Astrocyte (in vitro differentiated cells and primary cell): ENCODE measurements at places on chromosomes 7 and 10.

- DNase-seq: no peak
Observed at GRCh38 chr7:97090761-97091353, 26.6 kb upstream of the SDHAF3 start.

GRCh38 chr10:23676296-23676695 lies 237.4 kb downstream of the OTUD1 start:
- DNase-seq: no peak

GRCh38 chr10:99731306-99732032 lies 458 bp downstream of the COX15 start:
- no peak for DNase-seq

DNA sequence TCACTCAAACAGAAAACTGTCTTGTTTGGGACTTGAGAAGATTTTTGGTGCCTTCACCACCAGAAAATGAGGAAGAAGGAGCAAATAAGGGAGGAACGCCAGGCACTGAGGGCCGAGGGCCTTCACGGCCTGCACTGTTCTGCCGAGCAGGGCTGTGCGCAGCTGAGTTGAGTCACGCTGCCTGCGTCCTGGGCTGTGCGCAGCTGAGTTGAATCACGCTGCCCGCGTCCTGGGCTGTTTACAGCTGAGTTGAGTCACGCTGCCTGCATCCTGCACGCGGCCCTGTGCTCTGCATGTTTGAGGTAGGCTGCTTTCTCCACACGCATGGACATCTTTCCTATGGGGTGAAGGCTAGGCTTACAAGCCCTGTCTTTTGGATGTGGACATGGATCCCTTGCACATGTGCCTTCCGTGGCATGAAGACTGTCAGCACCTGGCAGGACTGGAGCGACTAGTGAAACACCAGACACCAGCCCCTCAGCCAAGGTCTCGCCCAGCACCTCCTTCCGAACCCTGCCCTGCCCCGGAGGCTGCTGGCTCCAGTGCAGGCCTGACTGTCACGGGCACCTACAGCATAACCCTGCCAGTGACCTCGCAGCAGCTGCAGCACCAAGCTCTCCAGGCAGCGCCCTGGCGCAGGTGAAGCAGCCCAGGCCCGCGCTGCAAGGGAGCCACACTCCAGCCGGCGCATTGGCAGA lies 96.7 kb downstream of the HTR5A start:
- DNase-seq: peak; percentile 90

GRCh38 chr7:92669616-92670165 lies 79.5 kb upstream of the FAM133B start:
- DNase-seq: peak; percentile 20

DNA sequence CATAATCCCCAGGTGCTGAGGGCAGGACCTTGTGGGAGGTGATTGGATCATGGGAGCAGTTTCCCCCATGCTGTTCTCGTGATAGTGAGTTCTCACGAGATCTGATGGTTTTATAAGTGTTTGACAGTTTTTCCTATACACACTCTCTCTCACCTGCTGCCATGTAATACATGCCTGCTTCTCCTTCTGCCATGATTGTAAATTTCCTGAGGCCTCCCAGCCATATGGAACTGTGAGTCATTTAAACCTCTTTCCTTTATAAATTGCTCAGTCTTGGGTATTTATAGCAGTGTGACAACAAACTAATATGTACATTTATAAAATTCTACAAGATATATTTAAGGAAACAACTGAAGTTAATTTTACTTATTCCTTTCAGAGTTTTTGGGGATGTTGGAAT lies 170.8 kb upstream of the BET1 start:
- no peak for DNase-seq

DNA sequence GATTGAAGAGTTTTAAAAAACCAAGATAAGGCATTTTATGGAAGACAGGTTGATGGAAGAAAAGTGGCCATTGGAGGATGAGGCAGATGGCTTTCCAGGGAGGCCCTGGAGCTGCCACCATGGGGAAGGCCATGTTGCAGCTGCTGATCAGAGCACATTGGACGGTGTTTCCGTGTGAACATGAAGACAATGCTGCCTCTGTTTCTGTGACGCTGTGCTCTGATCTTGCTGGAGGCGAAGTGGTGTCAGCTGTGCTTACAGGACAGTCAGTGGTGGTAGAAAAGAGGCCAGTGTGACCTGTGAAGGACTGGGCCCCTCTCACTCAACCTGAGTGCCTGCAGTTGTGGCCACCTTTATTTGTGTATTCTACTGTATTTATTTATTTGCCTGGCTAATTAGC lies 132.9 kb downstream of the FAM204A start:
- no peak for DNase-seq

GRCh38 chr7:136698977-136699376 lies 169.5 kb upstream of the CHRM2 start:
- DNase-seq: no peak

- no peak for DNase-seq
Observed at GRCh38 chr7:124051681-124052377, 19.0 kb upstream of the TMEM229A start.

DNA sequence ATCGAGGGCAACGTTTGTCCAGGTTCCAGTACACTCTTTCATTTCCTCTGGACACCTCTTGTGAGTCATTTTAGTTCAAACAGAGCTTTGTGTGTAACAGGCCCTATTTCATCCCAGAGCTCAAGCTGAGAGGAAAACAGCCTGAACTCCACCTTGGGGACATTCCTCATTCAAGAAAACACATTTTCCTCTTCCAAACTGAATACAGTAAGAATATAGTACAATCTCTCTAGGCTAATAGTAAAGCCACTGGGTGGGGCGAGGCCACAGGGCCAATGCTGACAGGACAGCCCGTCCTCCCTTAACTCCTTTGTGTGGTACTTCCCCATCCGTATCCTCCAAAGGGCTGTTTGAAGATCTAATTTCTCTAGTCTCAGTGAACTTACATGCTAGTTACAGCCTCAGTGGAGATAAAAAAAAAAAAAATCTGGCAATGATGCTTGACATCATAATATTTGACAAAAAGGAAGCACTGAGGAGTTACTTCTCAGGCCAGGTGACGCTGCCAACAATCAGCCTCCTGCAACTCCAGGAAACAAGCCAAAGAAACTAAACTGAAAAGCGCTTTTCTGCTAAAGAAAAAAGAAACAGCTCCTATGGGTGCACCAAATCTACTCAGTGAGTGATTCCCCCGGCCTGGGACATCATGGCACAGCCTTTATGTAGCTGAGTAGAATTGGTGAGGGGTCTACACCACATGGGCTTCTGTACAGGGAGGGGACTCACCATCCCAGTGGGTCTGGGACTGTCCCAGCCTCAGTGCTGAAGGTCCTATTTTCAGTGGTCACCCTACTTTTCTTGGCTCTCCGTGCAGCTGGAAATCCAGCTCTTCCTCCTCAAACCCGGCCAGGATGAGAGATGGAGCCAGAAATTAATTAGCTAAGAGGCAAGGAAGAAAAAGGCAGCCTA lies 238.2 kb upstream of the NEBL start:
- no peak for DNase-seq

GRCh38 chr7:158107806-158108205 lies 479.8 kb downstream of the PTPRN2 start:
- no peak for DNase-seq

DNA sequence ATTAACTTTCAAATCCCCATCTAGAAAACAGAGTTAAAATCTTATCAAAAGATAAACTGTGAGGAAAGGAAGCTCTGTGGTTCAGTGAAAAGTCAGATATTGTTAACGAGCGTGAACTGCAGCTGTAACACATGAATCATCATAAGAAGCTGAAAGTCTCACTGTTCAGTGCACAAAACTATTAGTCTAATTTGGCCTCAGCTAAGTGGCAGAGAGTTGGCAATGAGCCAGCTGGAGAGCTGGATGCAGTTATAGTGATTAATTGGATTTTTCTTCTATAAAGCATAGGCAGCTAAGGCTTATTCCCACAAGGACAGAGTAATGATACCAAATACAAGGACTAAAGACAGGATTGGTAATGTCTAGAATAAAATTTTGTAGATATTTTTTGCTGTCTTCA lies 101.1 kb upstream of the ABCB5 start:
- peak; percentile 96 for DNase-seq

GRCh38 chr7:26912338-26912737 lies 47.9 kb upstream of the SKAP2 start:
- no peak for DNase-seq

GRCh38 chr10:79178614-79179163 lies 109.9 kb downstream of the ZMIZ1 start:
- peak; percentile 91 for DNase-seq

- DNase-seq: peak; percentile 56
Observed at GRCh38 chr7:13077466-13077865, 390.0 kb downstream of the ARL4A start.

- no peak for DNase-seq
Observed at GRCh38 chr10:31918671-31919409, 9.8 kb downstream of the ARHGAP12 start.

DNA sequence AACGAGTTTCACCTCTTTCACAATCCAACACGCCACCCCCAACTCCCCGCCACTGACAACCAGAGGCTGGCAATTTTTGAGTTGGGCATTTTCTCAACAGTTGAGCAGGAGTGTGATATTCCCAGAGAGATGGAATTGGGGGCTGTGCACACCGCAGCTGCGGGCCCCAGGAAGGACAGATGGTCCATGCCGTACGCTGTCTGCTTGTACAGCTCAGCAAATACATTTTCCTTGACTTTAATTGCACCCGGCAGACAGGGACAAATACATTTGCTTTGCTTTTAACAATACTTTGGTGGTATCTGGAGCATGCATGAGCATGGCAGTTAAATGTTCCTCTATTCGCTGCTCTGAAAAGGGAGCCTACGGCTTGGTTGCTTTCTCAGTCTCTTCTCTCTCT lies 354.2 kb upstream of the DPP6 start:
- DNase-seq: no peak

- no peak for DNase-seq
Observed at GRCh38 chr7:139591550-139592195, 68.2 kb downstream of the CLEC2L start.

DNA sequence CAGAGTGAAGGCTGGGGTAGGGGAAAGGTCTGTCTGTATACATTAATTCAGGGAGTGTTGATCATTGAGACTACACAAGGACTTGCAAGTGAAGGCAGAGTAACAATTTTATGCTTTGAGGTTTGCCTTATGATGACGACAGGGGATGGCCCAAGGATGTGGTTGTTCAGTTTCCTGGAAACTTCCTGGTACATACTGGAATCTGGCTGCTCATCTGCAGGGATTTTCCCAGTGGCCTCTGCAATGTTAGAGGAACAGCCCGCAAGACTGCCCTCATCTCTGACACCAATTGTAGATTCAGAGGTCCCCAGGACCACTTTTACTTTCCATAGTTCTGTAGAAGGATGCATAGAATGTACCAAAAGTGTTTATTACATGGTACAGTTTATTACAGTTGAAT lies 189.6 kb downstream of the TMEM178B start:
- DNase-seq: no peak

GRCh38 chr7:151837285-151838042 lies 39.5 kb downstream of the PRKAG2 start:
- DNase-seq: no peak

DNA sequence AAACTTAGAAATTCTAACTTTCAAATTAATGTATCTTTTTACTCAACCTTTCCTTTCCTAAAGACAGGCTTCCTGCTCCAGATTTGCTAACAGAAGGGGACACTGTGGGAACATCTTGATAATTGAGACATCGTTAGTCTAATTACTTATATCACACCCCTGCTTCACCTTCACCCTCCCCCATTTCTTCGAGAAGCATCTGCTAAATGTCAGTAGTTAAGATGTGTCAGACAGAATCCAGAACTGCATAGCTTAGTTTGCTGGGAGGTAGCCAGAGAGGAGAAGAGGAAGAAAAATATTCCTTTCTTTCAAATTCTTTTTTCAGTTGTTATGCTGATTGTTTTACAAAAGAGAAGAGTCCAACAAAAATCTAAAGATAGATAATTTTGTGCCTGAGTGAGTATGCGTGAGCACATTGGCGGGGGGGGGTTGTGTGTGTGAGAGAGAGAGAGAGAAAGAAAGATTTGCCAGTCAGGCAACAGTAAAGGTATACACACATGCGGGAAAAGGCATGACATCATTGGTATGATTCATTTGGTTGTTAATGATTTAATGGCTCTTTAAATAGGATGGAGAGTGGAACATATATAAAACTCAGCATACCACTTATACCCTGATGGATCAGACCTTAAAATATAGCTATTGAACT lies 192.4 kb downstream of the PTN start:
- peak; percentile 89 for DNase-seq

DNA sequence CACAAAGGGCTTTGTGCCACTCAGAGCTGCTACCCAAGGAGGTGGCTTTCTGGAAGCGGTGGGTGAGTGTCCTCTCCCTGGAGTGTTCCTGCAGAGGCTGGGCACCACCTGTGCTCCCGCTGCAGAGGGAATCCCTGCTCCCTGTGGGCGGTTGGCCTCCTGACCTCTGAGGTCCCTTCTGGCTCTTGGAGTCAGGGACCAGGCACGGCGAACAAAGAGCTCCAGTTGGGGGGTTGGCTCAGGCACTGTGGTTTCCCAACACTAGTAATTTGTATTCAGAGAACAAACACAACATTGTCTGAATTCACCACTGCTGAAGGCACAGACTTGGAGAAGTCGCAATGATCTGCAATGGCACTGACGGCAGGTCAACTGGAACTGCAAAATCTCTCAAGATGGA lies 328.9 kb downstream of the PRPF18 start:
- DNase-seq: no peak

DNA sequence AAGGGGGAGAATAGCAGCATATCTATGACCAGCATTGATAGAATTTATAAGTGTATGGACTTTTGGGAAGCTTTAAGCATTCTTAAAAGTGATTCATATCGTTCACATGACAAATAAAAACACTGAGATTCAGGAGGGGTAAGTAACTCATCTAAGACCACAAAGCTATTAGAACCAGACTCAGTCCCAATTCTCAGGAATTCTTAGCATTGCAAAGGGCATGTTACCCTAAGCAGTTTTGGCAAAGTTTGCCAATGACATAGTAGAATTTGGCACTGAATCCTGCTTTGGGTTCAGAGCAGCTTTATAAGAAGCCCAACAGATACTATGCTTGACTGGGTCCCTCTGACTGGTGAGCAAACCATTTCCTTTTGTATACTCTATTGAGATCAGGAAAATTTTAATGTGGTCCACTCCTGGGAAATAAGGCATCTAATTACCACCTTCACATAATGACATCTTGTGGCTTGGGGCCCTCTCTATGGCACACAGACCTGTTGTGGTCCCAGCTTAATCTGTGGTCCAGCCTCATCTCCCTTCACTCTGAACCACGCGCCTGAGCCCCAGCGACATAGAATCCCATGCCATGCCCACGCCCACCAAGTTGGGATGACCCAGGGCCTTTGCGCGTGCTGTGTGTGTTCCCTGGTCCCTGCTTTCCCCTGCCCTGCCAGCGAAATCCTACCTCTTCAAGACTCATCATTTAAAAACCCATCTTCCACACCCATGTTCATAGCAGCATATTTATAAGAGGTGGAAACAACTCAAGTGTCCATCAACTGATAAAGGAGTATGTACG lies 37.5 kb upstream of the DOCK1 start:
- DNase-seq: peak; percentile 99

- peak; percentile 92 for DNase-seq
Observed at GRCh38 chr10:92124616-92125143, 166.2 kb downstream of the CPEB3 start.

DNA sequence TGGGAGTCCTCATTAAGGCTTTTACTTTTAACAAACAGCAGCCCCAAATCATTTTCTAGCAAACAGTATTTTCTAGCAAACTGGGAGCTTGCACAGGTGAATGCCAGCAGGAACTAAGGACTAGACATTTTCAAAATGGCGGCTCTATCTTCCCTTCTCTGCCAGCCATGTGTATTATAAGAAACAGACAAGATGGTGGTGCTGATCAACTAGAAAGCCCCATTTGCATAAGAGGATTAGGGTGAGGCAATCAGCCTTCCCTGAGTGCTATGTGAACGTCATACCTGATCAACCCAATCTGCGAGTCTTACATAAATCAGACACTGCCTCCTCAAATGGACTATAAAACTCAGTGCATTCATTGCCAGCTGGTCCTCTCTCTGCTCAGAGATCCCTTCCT lies 479.6 kb downstream of the IPMK start:
- DNase-seq: no peak
